ENCODE measurements at places on chromosomes 7 and 10.
A peak's percentile ranks its signal among the peaks of the same experiment; 100 is the strongest.

DNA sequence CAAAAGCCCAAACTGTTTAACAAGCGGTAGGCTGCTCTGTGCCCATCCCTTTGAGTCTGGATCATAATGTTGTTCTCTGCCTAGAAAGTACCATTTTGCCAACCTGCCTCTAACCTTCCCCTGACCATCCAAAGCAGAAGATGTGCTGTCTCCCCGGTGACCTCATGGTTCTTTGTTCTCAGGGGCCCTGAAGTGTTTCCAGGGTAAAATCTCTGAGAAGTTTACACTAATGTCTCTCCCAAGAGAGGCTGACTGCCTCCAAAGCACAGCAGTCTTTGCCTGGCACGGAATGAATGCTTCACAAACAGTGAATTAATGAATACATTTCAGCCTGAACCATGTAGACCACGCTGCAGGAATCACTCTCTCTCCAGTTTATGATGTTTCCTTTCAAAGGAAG, 523.8 kb upstream of the CELF2 start:
- DNase-seq = no peak

GRCh38 chr7:91557789-91558404, 293.7 kb downstream of the FZD1 start:
- peak; percentile 78 for DNase-seq

- no peak for DNase-seq
These were observed 127.2 kb downstream of the CUX1 start for GRCh38 chr7:101944611-101945010.

DNA sequence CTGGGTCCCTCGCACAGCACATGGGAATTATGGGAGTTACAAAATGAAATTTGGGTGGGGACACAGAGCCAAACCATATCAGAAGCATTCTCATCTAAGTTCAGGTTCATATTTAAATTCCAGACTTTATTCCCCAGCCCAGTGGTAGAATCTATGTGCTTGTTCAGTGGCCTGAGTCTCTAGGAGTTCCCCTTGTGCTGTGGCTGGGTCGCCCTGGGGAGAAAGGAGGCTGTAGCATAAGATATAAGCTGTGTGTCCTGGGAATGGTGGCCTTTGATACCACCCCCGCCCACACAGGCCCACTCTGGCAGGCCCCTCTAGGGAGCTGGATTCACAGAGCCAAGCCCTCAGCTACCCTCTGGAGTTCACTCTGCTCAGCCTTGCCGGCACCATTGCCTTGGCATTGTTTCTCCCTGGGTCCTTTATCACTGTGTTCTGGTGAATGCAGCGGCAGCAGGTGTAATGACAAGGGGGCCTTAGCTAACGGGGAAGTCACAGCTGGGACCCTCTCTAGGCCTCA, 64.2 kb downstream of the MINDY4 start:
- DNase-seq = no peak

GRCh38 chr10:35382096-35382495, 45.8 kb downstream of the CCNY start:
- DNase-seq = no peak

- no peak for DNase-seq
These were observed 732.1 kb upstream of the C7orf33 start for GRCh38 chr7:147858421-147858820.

- DNase-seq = no peak
These were observed 143.8 kb downstream of the TES start for GRCh38 chr7:116354171-116354545.

DNA sequence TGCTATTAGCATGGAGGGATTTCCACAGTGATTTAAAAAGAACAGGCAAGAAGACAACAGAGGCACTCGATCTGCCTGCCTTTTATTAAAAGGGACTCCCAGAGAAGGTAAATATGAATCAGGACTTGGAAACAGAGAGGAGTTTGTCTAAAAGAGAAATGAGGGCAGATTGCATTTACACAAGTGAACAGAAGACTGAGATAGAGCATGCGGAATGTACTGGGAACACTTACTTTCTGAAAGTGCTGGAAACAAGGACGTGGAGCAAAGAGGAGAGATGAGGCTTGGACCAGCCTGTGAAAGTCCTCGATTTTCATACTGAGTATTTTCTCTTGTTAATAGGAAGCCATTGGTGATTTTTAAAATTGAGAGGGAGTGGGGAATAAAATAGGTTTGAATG, 35.7 kb downstream of the MEOX2 start:
- DNase-seq = no peak

- no peak for DNase-seq
These were observed 61.7 kb upstream of the PAX2 start for GRCh38 chr10:100683545-100684300.

- no peak for DNase-seq
These were observed 104.5 kb downstream of the PIP4K2A start for GRCh38 chr10:22609719-22610465.

- DNase-seq = peak; percentile 9
These were observed 46.5 kb downstream of the AMPH start for GRCh38 chr7:38584443-38585210.

DNA sequence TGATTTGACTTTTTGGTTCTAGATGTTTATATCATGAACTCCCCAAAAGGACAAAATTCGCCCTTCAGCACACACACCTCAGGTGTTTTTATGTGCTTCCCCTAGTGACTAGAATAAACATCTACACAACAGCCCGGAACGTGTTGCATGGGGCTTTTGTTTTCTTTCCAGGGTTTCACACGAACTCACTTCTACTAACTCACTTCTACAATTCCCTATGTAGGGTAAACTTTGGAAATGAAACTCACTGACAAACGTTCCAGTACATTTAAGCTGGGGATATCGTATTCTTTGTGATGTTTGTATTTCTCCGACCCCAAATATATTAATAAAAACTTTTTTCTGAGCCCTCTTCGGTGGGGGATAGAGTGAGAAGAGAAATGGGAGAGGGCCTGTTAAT, 1.4 kb downstream of the TRA2A start:
- DNase-seq = peak; percentile 81

- DNase-seq = no peak
These were observed 20.7 kb upstream of the ZMIZ1 start for GRCh38 chr10:79047875-79048638.

GRCh38 chr7:26151096-26151495, 902 bp upstream of the NFE2L3 start:
- no peak for DNase-seq

GRCh38 chr10:48638158-48638557, 33.3 kb upstream of the ARHGAP22 start:
- no peak for DNase-seq
